HEK293T (cell line): ENCODE measurements at places on chromosomes 5 and 9.
A peak's percentile ranks its signal among the peaks of the same experiment; 100 is the strongest.

DNA sequence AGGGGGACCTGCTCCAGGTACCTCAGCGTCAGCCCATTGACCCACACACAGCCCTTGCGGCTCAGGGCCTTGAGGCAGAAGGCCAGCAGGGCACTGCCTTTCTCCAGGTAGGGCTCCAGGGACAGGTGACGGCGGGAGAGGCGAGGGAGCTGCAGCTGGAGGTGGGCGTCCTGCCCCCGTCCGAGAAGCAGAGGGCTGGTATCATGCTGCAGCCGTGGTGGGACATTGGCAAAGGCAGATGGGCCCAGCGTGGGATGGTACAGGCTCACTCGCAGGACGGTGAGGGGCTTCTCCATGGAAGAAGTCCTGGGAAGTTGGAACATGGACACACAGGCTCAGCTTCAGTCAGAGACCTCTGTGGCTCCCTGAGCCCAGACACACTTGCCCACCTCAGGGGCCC is 2.5 kb upstream of the DCANP1 start:
- DNase-seq = no peak

DNA sequence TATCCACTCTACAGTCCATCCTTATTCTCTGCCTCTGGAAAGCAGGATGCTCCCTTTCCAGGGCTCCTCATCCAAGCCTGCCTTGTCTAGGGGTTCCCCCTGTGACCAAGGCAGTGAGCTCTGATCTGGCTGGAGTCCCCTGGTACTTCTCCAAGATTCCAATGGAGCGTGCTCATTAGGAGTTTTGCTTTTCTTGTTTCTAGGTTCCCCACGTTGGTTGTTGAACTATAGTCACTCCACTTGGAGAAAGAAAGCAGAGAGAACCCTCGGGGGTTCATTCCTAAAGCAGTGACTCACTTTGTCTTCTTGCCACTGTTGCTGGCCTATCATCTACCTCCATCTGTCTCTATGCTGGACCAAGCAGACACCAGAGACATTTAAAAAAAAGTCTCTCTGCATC is 192.6 kb downstream of the TLE4 start:
- DNase-seq = peak; percentile 52

- no peak for DNase-seq
Observed at GRCh38 chr5:74934949-74935751, 69.0 kb upstream of the FAM169A start.

DNA sequence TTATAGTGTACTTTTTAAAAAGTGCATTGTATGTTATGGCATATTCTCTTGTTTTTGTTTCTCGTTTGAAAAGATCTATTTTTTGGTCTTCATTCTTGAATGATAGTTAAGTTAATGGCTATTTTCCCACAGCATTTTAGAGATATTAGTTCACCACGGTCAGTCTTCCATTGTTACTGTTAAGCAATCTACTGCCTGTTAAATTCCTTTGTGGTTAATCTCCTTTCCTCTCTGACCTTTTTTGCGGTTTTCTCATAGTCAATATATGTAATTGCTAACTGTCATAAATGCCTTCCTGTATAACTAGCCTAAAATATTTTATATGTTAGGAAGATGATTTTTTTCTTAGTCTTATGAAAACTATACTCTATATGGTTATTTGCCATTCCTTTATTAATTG is 250.8 kb upstream of the FBXL7 start:
- DNase-seq = no peak

GRCh38 chr9:136865768-136866103 is 372 bp downstream of the EDF1 start:
- DNase-seq = no peak

DNA sequence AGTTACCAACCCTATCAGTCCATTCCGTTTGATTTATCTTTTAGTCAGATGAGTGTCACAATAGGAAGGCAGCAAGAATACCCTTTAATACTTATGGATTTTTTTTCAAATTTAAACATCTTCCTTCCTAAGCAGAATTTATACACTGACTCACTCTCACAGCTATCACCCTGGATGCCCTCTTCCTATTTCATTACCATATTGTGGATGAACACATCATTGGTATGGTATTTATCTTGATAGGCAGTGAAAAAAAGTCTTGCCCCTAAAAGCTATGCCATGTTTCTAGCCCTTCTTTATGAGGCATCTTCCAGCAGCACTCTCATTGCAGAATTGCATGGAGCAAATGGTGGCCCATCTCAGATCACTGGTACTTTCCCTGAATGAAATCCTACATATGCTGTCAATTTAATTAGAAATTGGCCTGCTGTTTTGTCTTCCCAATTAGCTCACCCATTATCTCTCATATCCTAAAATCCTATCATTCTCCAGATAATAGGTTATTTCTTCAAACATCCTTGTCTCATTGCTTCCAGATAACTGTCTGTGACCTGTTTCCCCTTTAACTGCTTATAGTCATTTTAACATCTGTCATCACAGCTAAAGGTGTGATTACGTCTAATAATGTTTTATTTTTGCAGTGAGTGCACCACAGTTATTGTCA is 433.5 kb upstream of the POU5F2 start:
- no peak for DNase-seq

GRCh38 chr5:75277463-75277862 is 40.8 kb upstream of the ANKRD31 start:
- no peak for DNase-seq

DNA sequence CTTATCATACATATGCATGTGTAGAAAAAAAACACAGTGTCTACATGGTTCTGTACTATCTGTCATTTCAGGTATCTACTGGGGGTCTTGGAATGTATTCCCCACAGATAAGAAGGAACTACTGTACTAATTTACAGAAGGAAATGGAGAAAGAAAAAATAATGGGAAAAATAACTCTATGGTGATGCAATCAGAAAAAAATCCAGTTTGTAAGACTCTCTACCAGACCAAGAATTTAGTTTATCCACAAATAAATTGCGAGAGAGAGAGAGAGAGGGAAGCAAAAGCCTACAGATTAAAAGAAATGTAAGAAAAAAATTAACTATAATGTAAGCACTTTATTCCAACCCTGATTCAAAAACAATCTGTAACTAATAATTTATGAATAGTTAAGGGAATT is 708.6 kb upstream of the ZNF608 start:
- no peak for DNase-seq
